Osteoblast (primary cell): ENCODE measurements at places on chromosomes 6 and 20.
A peak's percentile ranks its signal among the peaks of the same experiment; 100 is the strongest.

- no peaks in the 10 kb centered on the region for H3K36me3 ChIP-seq
- DNase-seq: no peak
- no peak overlapping the region for H3K4me3 ChIP-seq
- no peak overlapping the region for H3K27ac ChIP-seq
- no peaks in the 10 kb centered on the region for H3K4me1 ChIP-seq
- no peaks in the 10 kb centered on the region for H3K27me3 ChIP-seq
These were observed 252.7 kb downstream of the TSHZ2 start for GRCh38 chr20:53224851-53225250.

DNA sequence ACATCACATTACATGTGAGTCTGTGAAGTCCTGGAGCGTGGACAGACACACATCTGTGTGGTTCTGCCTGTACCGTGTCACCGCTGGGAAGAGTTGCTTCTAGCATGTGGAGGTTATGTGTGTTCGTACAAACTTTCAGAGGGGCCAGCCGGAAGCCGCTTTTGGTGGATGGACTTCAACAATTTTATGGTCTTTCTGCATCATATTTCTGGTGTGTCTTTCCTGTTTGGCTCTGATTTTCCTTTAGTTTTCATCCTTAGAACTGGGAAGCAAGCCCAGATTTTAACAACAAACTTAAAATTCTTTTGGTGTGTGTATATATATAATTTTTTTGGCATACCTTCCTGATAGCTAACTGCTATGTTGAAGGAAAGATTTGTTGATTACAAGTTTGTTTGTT, 71.2 kb downstream of the TIAM2 start:
- peak; percentile 71 for DNase-seq
- no peak overlapping the region for H3K4me3 ChIP-seq
- H3K27me3 ChIP-seq: no peaks in the 10 kb centered on the region
- H3K27ac ChIP-seq: peak overlapping the region; percentile 36
- no peaks in the 10 kb centered on the region for H3K36me3 ChIP-seq
- H3K4me1 ChIP-seq: peaks cover 34% of the 10 kb centered on the region

DNA sequence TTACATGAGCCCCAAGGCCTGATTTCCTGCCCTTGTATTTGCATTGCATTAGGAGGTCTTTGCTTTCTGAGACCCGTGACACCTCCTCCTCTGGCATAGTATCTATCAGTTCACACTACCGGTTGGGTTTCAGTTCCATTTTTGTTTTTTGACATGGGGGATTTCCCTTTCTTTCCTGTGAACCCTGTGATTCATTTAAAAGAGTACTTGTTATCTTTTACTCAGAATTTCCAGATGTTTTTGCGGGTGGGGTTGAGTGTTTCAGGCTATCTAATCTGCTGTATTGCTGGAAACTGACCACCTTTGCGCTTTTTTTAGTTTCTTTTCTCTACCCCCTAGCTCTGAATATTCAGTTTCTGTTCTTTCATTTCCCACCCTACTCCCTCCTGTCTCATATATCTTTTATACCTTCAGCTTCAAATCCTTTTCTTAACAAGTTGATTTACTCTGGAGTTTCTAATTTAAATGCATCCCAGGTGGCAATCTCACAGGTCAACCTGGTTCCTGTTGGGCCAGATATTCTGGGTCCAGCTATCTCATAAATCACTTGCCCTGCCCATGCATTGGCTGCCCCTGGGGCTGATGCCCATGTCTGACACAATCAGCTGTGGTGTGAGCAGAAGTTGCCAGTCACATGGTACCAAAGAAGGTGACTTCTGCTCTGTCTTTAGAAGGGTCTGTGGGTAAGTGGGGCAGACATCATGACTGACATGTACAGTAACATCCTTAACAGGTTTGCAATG, 14.3 kb upstream of the NCOA3 start:
- no peaks in the 10 kb centered on the region for H3K4me1 ChIP-seq
- DNase-seq: no peak
- H3K4me3 ChIP-seq: no peak overlapping the region
- H3K36me3 ChIP-seq: no peaks in the 10 kb centered on the region

DNA sequence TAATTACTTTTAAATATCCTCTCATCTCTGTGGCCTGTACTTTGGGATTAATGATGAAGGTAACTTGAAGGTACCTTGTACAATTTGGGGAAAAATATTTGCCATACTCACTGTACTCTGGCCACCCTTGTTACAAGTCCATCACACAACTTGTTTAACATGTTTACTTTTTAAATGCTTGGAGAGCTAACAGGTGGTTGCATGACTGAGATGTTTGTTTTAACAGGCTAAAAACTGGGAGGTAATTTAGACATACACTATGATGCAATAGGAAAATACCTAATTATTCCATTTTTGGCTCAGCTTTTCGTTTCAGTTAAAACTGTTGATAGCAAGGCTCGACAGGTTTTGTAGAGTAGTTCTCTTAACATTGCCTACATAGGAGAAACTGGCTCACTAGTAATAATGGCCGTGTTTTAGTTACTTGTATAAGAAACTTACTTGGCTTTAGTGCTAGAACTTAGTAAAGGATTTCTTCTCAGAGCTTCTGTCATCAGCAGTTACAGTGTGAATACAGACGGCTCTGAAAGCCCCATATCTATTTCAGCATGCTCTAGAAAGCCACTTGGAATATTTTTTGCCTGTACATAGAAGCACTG, 489.8 kb upstream of the SOX4 start:
- no peak for DNase-seq
- no peaks in the 10 kb centered on the region for H3K36me3 ChIP-seq
- H3K27ac ChIP-seq: no peak overlapping the region
- H3K27me3 ChIP-seq: no peaks in the 10 kb centered on the region
- no peak overlapping the region for H3K4me3 ChIP-seq

GRCh38 chr6:146890644-146891434, 292.1 kb downstream of the ADGB start:
- no peak overlapping the region for H3K27ac ChIP-seq
- no peak for DNase-seq
- H3K4me1 ChIP-seq: peaks cover 17% of the 10 kb centered on the region
- H3K4me3 ChIP-seq: no peak overlapping the region
- H3K36me3 ChIP-seq: no peaks in the 10 kb centered on the region

DNA sequence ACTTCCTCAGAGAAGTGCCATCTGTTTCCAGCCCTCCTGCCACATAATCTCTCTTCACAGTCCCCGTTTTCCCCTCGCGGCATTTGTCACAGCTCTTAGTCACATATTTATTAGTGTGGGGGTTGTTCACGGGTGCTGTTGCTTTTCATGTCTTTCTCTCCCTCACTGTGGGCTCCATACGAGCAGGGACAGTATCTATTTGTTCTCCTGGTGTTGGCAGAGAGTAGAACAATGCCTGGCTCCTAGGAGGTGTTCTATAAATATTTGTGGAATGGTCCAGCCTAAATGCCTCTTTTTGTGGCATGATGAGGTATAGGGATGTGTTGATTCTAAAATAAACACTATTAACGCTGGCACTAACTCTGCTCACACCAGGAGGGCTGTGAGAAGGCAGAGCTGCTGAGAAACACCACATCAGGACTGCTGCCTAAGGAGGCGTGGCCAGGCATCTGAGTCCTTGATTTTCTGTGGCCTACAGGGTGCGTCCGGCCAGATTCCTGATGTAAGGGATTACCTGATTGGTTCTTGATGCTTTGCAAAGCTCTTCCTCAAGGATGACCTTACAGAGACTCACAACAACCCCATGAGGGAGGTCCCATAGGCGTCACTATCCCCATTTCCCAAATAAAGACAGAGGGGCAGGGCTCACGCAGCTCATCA, 219.8 kb upstream of the ARID1B start:
- H3K27me3 ChIP-seq: no peaks in the 10 kb centered on the region
- no peaks in the 10 kb centered on the region for H3K4me1 ChIP-seq

GRCh38 chr6:43600595-43600994, 24.6 kb downstream of the POLH start:
- peaks cover 7% of the 10 kb centered on the region for H3K4me1 ChIP-seq
- H3K36me3 ChIP-seq: peaks cover 65% of the 10 kb centered on the region
- H3K27ac ChIP-seq: no peak overlapping the region
- H3K27me3 ChIP-seq: no peaks in the 10 kb centered on the region

GRCh38 chr20:38590676-38591473, 9.9 kb downstream of the ADIG start:
- no peak for DNase-seq
- H3K4me3 ChIP-seq: no peak overlapping the region
- H3K27me3 ChIP-seq: no peaks in the 10 kb centered on the region
- H3K27ac ChIP-seq: no peak overlapping the region
- H3K4me1 ChIP-seq: no peaks in the 10 kb centered on the region
- H3K36me3 ChIP-seq: no peaks in the 10 kb centered on the region

DNA sequence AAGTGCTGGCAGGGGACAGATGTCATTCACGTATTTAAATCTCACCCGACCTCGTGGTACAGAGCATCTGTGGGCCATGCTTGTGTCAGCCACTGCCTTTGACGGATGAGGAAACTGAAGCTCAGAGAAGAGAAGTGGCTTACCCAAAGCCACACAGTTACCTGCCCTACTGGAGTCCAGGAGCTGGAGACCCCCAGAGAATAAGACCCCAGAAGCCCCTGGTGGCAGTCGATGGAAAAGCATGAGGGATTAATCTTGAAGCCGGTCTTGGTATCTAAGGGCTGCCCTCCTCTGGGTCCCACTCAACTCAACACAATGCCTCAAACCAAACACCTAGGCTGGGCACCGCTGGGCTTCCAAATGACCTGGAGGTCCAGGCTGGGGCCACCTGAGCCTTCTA, 83.1 kb downstream of the GRM4 start:
- H3K27ac ChIP-seq: no peak overlapping the region
- H3K4me3 ChIP-seq: no peak overlapping the region
- DNase-seq: no peak
- peaks cover 50% of the 10 kb centered on the region for H3K27me3 ChIP-seq

GRCh38 chr6:149854532-149854931, 9.6 kb downstream of the LRP11 start:
- no peak for DNase-seq
- peaks cover 4% of the 10 kb centered on the region for H3K36me3 ChIP-seq
- peak overlapping the region; percentile 98 for H3K27ac ChIP-seq
- peak overlapping the region; percentile 61 for H3K4me3 ChIP-seq
- H3K4me1 ChIP-seq: peaks cover 68% of the 10 kb centered on the region

DNA sequence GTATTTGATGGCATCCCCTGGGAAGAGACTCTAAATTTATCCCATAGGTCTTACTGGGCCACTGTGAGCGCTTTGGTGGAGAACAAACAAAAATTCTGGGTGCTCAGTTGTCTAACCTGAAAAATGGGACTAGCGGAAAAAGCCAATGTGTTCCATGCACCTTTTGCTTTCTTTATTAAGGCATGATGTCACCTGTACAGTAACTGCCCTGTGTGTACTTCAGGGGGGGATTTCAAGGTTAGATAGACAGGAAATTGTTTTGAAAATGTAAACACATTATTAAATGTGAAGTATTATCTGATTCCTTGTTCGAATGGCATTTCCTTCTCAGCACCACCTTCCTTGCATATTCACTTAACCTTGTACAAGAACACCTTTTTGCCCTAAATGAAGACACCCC, 1.2 kb upstream of the EDN1 start:
- no peaks in the 10 kb centered on the region for H3K36me3 ChIP-seq
- no peak overlapping the region for H3K27ac ChIP-seq
- no peak for DNase-seq
- peaks cover 30% of the 10 kb centered on the region for H3K4me1 ChIP-seq
- H3K27me3 ChIP-seq: no peaks in the 10 kb centered on the region

DNA sequence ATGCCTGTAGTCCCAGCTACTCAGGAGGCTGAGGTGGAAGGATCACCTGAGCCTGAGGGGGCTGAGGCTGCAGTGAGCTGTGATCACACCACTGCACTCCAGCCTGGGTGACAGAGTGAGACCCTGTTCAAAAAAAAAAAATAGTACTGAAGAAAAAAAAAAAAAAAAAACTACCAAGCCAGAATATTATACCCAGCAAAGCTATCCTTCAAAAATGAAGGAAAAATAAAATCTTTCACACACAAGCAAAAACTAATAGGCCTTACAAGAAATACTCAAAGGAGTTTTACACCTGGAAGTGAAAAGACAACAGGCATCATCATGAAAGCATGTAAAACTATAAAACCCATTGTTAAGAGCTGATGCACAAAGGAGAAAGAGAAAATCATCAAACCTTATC, 37.5 kb upstream of the SRSF6 start:
- H3K27ac ChIP-seq: no peak overlapping the region
- no peaks in the 10 kb centered on the region for H3K36me3 ChIP-seq
- H3K4me1 ChIP-seq: no peaks in the 10 kb centered on the region
- peaks cover 2% of the 10 kb centered on the region for H3K27me3 ChIP-seq

- no peaks in the 10 kb centered on the region for H3K36me3 ChIP-seq
- peaks cover 6% of the 10 kb centered on the region for H3K4me1 ChIP-seq
- no peak overlapping the region for H3K4me3 ChIP-seq
- DNase-seq: no peak
- no peak overlapping the region for H3K27ac ChIP-seq
These were observed 110.5 kb downstream of the HAO1 start for GRCh38 chr20:7829776-7830175.

DNA sequence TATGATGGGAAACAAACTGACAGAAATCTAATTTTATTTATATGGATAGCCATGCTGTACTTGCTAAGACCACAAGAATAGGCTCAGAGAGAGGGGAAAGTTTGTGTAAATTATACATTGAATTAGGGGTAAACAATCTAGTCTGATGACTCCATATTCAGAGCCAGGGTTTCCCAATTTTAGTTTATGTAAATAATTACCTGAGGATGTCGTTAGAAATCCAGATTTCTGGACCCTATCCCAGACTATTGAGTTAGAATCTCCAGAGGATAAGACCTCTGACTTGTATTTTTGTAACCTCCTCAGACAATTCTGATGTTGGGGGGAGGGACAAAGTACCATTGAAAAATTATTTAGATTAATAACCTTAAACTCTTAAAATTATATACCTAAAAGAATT, 18.3 kb downstream of the ACSS2 start:
- H3K27ac ChIP-seq: no peak overlapping the region
- H3K36me3 ChIP-seq: no peaks in the 10 kb centered on the region
- H3K27me3 ChIP-seq: no peaks in the 10 kb centered on the region
- peaks cover 15% of the 10 kb centered on the region for H3K4me1 ChIP-seq
- DNase-seq: no peak
- no peak overlapping the region for H3K4me3 ChIP-seq

- no peaks in the 10 kb centered on the region for H3K27me3 ChIP-seq
These were observed 50.8 kb downstream of the OR2B2 start for GRCh38 chr6:27861276-27861840.

DNA sequence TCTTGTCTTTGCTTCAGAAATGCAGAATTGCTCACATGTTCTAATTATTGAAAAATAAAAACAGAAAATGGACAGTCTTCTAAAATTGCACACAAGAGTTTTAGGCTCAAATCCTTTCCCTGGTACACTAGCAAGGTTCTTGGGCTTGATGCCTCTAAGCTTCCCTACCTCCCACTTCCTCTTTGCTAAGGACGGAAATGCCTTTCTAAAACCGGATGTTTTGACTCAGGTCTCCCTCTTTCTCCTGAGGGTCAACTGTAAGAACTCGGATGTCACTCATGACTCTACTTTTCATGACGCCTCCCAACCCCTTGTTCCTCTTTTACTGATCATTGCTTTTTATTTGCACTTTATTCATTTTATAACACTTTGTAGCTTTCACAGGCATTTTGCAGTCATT, 613.5 kb downstream of the C6orf118 start:
- H3K4me3 ChIP-seq: no peak overlapping the region
- no peak for DNase-seq
- no peaks in the 10 kb centered on the region for H3K36me3 ChIP-seq
